ENCODE measurements at places on chromosomes 7 and 10.

GRCh38 chr7:15854841-15855524, 168.5 kb upstream of the MEOX2 start:
- DNase-seq = no peak

DNA sequence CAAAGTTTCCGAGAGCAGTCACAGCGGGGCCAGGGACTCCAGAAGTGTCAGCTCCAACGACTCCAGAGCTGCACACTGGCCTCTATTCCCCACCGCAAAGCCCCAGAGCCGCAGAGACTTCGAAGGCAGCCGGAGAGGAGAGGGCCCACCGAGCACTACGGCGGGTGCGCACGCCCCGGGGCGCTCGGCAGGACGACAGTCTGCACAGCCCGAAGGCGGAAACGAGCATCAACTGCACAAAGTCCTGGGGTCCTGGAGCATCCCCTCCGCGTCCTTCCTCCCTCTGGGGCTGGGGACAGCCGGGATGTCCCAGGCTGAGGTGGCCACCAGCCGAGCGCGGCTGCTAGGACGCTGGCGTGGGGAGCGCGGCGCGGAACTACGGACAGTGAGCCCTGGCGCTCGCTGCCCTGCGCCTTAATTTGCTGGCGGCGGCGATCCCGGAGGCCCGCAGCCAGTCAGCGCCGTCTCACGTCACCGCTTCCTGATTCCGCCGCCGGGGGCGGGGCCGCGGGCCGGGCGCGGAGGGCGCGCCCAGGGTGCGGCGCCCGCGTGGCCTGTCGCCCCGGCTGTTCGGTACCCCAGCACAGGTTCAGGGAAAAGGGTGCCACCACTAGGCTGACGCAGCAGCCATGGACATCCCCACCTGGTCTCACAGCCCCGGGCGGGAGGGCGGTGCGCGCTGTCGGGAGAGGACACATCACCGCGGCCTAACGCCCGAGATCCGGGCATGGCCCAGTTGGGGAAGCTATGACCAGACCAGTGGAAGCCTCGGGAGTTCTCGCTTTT, at the start of gene TBX20:
TSS of gene TBX20 (minus strand) at position 391 of the 786 bp plus-strand sequence. CDS start 480 bp downstream, outside the sequence.
- DNase-seq = no peak

DNA sequence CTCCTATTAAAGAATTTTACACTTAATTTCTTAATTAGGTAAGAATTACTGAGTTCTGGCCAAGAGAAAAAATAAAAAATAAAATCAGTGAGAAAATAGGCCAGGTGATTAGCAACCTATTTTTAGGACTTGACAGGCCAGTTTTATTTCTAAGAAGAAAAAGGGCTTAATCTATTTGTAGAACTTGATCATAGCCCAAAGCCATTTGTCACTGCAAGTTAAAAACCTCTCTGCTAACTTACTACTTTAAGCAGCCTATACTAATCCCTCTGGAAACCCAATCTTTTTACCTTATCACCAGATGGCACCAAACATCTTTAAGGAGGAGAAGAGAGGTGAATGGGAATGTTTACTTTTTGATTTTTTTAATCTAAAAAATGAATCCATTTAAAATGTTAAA, 222.1 kb upstream of the RHOBTB1 start:
- no peak for DNase-seq

- DNase-seq = no peak
Measured at GRCh38 chr7:129950191-129950932, 2.4 kb downstream of the UBE2H start.

DNA sequence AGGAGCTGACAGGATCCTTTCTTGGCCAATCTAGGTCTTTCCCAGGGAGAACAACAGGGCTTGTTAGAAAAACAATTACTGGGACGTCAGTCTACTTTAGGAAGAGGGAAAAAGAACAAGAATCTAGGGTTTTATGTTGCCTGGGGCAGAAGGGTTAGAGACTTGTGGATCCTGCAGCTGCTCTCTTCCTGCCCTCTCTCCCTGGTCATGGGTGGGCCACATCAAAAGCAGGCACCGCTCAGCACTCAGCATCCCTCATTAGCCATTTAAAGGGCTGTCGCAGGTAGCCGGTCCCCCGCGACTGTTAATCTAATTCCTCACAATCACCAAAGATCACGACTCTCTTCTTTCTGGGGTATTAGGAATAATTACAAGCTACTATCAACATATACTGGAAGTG, 631.9 kb downstream of the CALN1 start:
- DNase-seq = no peak

- no peak for DNase-seq
Measured at GRCh38 chr7:109532262-109532992, 962.8 kb downstream of the DNAJB9 start.

DNA sequence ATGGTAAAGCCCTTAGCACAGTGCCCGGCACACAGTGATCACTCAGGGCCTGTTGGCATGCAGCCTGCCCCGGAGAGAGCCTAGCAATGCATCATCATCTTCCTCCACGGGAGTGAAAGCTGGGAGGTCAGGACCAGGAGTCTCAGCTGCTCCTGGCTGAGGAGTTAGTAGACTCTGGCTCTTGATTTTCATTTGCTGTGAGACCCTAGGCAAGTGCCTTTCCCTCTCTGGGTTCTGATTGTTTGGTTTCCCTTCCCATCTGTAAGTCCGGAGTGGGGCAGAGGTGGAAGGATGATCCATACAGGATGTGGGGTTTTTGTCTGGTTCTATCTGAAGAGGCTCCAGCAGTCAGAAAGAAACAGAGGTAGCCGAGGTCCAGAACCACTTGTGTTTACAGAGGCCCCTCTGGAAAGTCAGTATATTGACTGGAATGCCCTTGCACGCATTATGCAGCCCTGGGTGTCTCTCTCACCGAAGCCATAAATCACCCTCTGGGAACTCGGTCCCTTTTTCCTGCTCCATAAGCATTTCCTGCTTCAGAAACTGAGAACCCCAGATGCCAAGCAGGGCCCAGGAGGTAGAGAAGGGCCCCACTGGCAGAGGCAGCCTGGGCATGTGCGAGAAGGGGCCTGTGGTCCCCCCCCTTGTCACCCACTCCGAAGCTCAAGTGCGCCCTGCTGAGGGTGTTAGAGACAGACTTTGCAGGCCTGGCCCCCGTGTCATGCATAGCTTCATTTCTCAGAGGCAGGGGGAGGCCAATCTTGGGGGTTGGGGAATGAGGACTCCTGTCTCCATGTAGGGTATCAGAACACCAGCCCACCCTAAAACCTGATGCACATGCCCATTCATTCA, 8.5 kb downstream of the UNC5B start:
- DNase-seq = no peak

DNA sequence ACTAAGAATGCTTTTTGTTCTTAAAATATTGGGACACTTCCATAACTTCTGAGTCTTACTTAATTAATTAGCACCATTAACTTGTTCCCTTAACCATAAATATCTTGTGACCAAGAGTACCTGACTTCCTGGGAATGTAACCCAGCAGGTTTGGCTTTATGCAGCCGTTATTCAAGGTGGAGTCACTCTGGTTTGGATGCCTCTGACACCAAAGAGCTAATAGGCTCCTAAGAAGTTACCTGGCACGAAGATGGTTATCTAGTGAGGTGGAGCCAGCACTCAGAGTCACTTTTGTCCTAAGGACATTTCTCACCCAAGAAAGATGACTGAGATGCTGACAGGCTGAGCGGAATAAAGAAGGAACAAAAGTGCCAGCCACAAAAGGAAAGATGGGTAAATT, 172.3 kb downstream of the C1GALT1 start:
- DNase-seq = no peak

DNA sequence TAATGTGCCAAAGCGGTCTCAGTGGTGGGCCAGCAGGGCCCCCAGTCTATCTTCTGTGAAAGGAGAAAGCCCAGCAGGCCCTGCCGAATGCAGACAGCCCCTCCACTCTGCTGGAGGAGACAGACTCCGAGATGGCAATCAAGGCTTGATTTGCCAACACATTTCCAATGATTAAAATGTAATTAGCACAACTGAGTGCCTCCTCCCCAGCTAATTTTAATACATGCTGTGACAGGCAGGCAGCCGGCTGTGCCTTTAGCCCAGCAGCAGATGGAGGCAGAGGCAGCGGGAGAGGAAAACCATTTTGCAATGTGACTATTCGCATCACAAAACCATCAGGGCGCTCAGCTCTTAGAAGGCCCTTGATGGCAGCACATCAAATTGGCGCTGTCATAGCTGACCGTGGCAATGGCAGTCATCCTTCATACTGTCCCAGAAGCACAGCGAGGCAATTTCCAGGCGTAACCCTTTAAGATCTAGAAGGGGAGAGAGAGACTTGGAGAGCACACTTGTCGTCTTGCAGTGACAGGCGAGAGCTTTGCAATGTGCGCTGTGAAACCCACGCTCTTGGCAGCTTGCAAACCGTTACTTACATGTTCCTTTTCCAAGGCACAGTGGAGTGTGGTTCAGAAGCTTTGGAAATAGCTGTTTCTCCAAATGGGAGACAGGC, 714.8 kb upstream of the GALNT17 start:
- peak; percentile 46 for DNase-seq

DNA sequence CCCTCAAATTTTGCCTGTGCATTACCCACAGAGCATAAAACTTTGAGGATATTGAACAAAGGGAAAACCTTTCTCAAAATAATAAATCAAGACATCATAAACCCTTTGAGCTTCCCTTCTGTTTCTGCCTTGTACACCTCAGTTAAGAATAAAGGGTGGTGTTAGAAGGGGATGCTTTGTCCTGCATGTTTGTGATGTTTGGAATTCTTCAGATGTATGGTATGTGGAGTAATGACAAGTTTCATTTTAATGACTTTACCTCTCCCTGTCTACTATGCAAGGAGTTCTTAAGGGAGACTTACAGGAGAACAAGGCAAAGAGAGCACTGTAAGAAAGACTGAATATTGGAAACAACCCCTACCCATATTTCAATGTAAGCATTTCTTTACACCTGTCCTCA, 99.2 kb downstream of the HECW1 start:
- DNase-seq = no peak

DNA sequence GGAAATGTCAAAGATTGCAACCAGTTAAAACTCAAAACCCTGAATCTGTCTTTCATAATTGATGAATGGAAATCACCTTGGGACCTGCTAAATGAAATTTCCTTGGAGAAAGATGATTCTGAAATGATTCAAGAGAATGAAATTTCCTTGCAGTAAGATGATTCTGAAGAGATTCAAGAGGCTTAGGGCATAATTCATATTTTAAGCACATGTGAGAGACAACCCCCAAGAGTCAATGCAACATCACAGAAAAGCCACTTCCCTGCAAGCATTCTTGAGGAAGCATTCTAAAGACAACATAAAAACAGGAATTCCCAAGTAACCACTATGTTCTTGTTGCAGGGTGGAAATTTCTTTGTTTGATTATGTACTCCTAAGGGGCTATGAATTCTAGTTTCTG, 113.7 kb downstream of the RELN start:
- no peak for DNase-seq

- peak; percentile 90 for DNase-seq
Measured at GRCh38 chr7:3592401-3593134, 291.5 kb downstream of the SDK1 start.

DNA sequence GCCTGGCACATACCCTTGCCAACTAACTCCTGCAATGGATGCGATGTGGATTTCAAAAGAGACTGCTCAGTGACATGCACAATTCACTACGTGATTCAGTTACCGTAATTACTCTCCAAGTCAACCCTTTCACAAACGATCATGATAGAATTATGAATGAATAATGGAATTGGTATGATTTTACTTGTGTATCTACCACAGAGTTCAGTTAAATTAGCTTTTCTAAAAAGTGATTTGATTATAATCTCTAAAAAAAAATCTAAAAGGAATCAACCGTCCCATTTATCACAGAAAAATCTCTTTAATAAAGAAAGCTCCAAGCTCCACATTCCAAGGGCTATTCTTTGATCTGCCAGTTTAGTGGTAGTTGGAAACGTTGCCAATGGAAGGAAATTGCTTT, 30.4 kb upstream of the RSU1 start:
- DNase-seq = no peak

- peak; percentile 28 for DNase-seq
Measured at GRCh38 chr7:50369143-50370026, 64.9 kb downstream of the IKZF1 start.

DNA sequence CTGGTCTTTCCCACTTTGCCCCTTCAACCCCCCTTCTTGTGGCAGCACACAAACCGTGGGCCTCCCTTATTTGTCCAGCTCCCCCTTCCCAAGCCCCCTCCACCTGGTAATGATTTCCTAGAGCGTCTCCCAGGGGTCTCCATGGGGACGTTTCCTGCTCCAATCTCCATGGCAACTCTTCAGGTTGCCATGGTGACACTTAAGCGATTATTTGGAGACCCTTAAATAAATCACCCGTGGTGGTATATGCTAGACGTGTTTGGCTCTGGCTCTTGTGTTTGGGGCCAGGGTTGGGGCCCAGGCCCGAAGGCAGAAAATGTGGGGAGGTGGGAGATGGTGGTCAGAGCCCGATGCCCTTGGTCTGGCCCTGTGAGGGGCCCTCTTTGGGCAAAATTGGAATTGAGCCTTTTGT, 41.1 kb upstream of the DLG5 start:
- no peak for DNase-seq

DNA sequence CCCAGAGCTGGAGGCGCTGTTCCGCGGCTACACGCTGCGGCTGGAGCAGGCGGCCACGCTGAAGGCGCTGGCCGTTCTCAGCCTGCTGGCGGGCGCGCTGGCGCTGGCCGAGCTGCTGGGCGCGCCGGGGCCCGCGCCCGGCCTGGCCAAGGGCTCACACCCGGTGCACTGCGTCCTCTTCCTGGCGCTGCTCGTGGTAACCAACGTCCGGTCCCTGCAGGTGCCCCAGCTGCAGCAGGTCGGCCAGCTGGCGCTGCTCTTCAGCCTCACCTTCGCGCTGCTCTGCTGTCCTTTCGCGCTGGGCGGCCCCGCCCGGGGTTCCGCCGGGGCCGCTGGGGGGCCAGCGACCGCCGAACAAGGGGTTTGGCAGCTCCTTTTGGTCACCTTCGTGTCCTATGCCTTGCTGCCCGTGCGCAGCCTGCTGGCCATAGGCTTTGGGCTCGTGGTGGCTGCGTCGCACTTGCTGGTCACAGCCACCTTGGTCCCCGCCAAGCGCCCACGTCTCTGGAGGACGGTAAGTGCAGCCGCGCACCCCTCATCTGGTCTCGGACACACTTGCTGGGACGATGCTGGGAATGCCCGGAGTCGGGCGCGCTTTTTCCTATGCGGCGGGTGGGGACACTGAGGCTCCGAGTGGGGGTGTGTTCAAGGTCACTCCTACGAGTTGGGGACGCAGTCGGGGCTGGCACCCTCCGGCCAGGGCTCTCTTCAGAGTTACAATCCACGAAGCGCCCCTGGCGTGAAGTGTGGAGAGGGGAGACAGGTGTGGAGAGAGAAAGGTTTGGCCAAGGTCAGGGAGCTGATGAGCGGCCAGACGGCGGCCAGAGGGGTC, 717 bp downstream of the ADCY1 start:
- peak; percentile 75 for DNase-seq

- no peak for DNase-seq
Measured at GRCh38 chr7:44867073-44867995, 18.0 kb downstream of the PURB start.

- no peak for DNase-seq
Measured at GRCh38 chr10:68796605-68797004, 30.7 kb upstream of the STOX1 start.

- DNase-seq = no peak
Measured at GRCh38 chr10:35821339-35821911, 179.3 kb upstream of the FZD8 start.

GRCh38 chr7:152912511-152912910, 153.0 kb downstream of the ACTR3B start:
- no peak for DNase-seq
